ENCODE measurements at places on chromosomes 12 and 14. TPM values are rescaled to one million over a fixed set of nuclear protein-coding genes. Genes with fewer than 3 reads are reported as not detected.

DNA sequence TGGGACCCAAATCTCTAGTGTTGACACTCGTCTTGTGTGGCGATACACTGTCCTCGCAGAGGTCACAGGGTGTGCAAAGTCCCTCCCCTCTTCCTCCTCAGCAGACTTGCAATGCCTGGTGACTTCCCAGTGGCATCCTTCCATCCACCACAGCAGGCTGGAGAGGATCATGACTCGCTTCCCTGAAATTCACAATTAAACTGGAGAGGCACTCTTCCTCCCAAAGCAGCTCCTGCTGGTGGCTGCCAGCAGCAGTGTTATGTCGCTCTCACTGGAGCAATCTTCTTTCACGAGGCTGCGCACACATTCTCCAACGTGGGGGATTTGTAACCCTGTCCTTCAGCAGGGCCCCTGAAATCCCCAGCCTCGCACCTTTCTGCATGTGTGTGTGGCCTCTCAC is 145.2 kb upstream of the TMCC3 start:
- DNase-seq = no peak

The ENDOU gene
- not detected for total RNA-seq

- DNase-seq = no peak
Observed at GRCh38 chr14:24816011-24816928, 182.3 kb upstream of the GZMB start.

GRCh38 chr14:23009939-23010726 is at the start of gene C14orf93:
C14orf93 (minus strand) TSS chr14:23010143; CDS start chr14:22999023, 11,120 bp downstream.
- no peak for DNase-seq

- DNase-seq = no peak
Observed at GRCh38 chr14:60226298-60226697, 22.7 kb upstream of the PPM1A start.

GRCh38 chr12:32906399-32907165 is 10.0 kb upstream of the PKP2 start:
- no peak for DNase-seq

GRCh38 chr12:23824358-23824757 is 125.1 kb downstream of the SOX5 start:
- DNase-seq = no peak

GRCh38 chr14:78581229-78581628 is 411.1 kb downstream of the NRXN3 start:
- no peak for DNase-seq

GRCh38 chr14:69695322-69696203 is 71.4 kb upstream of the SRSF5 start:
- DNase-seq = no peak

The SLC11A2 gene
- total RNA-seq = 21.2 TPM

DNA sequence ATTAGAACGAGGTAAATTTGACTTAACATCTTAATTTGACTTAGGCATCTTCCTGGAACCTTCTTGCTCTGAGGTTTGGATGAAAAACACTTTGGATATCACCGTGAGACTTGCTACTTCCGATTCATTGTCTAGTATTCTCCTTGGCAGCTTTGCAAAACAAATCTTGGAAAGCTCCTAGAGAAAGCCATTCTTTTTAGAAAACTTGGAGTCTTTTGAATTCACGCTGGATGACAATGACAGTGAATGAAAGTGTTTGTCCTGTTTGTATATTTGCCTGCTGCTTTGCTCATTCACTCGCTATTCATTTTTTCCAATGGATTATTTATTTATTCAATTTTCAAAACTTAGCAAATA is 222.1 kb upstream of the HMGA2 start:
- no peak for DNase-seq

GRCh38 chr14:104135904-104136471 is 2.4 kb upstream of the KIF26A start:
- DNase-seq = no peak

The ZC3H10 gene
- total RNA-seq = 3.0 TPM

The TAS2R9 gene
- total RNA-seq = 0.18 TPM

The SHMT2 gene
- total RNA-seq = 64.0 TPM

DNA sequence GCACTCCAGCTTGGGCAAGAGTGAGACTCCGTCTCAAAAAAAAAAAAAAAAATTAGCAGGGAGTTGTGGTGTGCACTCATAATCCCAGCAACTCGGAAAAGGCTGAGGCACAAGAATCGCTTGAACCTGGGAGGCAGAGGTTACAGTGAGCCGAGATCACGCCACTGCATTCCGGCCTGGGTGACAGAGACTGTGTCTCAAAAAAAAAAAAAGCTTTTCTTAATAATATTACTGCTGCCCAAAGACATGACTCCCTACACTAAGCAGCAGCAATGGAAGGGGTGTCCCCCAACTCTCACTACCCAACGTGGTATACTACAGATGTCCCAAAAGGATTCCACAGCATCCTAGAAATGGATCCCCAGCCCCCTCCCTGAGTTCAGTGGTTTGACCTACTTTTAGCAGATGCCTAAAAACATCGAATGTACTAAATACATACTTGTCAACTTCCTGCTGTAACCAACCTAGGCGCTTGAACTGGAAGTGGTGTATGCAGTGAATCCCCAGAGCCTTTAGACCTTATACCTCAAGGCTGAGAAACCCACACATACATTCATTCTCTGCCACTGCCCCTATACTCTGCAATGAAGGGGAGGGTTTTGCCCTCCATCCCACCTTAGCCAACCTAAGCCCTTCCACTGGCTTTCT is 8.5 kb upstream of the FKBP11 start:
- no peak for DNase-seq

DNA sequence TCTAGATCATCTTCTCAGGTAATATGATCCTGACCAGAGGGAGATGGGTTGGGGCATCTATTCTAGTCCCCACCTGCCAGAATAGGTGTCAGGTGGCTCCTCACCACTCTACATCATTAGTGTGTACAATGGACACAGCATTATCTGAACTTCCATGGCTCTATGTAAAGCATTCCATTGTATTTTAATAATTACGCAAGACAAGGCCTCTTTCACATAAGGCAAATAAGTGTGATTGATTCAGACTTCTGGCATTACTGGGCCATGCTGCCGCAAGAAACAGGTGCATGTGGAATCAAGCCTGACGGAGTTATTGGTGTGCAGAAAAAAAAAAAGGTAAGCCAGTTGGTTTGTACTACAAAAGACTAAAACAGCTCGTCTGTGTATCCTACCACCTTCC is 3.1 kb upstream of the DDHD1 start:
- DNase-seq = no peak

DNA sequence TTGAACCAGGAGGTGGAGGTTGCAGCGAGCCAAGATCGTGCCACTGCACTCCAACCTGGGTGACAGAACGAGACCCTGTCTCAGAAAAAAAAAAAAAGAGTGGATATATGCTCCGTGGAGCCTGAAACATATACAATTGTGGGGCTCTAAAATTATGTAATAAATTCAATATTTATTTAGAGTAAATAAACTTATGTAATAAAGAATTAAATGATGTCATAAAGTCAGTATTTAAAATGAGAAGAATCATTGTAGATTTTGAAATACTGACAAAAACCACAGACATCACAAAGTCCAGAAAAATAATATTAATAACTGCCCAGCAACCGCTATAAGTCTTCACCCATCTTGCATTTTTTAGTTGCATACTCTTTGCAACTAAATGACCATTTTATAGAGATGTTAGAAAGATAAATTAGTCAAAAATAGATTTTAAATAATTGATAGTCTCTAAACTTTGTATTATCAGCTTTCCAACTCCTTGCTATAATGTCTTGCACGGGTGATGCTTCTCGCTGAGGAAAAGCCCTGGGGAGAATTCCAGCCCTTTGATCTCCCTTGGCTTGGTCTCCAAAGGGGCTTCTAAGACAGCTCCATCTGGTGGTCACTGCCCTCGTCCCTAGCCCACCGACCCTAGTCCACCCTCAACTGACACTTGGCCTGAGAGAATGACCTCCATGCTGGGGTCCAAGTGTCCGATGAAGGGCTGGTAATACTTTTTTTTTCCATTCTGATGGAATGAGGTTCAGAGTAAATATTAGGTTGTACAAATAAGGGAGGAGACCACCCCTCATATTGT is 7.9 kb upstream of the TMBIM6 start:
- no peak for DNase-seq

- DNase-seq = no peak
Observed at GRCh38 chr12:122882908-122883558, 12.9 kb downstream of the VPS37B start.

The CELA1 gene
- total RNA-seq = not detected

- no peak for DNase-seq
Observed at GRCh38 chr14:37658156-37658555, 62.7 kb downstream of the TTC6 start.

DNA sequence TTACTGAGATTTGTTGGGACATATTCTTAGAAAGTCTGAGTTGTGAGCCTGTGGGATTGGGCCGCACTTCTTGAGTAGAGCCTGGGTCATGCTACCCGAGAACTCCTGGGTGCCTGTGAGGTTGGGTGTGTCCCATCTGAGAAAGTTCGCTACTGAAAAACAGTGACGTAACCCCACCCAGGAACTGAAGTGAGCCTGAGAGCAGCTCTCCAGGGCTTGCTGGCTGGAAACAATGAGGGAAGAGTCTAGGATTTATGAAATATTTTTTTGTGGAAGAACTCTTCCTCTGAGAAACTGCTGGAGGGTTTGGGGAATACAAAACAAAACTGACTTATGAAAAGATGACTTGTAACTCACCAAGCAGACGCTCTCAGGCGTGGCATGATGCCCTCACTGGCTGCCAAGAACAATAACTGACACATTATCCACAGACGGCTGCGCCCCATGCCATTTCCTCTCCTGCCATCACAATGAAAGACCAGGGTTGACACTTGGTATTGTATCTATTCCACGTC is 69.2 kb downstream of the RASSF3 start:
- DNase-seq = no peak

The CDC42BPB gene
- 191 TPM for total RNA-seq

The GOLT1B gene
- 30.2 TPM for total RNA-seq

DNA sequence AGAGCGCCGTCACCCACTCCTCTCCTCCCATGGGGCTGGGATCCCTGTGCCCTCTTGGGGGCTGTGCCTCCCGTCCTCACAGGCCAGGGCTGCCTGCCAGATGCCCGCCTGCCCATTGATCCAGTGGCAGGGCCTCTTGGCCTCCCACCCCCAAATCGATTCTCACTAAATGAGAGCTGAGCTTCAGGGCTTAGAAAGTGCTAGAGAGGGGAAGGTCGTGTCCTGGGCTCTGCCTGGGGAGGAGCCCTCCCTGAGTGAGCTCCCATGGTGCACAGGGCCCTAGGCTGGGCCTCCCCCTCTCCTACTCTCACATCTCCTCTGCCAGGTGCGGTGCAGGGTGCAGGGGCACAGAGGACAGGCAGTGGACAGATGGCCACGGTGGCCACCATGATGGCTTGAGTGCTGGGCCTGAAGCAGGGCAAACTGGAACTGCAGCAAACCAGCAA is 9.2 kb downstream of the BEGAIN start:
- DNase-seq = no peak

DNA sequence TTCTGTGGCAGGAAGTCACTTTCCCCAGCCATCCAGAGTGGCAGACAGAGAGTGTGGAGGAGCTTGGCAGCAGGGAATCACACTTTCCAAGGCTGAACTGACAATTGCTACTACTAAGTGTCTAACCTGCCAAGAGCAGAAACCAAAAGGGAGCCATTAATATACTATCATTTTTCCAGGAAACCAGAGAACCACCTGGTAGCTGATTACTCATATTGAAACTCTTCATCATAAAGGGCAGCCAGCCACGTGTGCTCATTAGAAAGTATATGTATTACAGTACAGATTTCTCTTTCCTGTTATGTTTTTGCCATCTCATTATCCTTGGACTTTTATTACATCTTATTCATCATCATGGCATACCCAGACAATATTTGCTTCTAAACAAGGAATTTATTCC is 374.9 kb downstream of the GXYLT1 start:
- DNase-seq = no peak

DNA sequence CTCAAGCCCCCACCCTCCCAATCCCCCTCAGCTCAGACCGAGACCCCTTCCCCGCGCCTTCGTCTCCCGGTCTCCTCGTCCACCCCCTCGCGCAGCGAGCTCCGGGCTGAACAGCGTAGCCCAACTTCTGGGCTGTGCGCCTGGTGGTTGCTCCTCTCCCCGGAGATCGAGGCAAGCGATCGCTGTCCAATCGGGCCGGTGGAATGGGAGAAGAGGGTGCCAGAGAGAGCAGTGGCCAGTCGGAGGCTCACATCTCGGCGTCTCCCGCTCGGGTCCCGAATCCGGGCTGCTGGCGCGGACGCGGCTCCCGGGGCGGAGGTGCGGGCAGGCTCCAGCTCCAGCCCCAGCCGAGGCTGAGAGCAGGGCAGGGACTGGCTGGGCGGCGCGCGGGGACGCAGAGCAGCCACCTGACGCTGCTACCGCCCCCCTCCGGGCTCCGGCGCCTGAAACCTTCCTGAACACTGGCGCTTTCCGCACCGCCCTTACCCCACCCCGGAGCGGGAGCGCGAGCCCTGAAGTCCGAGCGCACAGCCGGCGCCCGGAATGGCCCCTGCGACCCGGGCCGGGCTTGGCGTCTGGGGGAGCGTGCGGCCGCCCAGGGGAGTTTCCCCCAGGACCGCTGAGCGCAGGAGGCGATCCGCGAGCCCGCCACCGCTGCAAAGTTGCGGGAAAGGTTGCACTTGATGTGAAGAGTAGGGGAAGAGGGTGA is 508 bp upstream of the KCNH5 start:
- DNase-seq = no peak

The TRAFD1 gene
- total RNA-seq = 33.4 TPM

DNA sequence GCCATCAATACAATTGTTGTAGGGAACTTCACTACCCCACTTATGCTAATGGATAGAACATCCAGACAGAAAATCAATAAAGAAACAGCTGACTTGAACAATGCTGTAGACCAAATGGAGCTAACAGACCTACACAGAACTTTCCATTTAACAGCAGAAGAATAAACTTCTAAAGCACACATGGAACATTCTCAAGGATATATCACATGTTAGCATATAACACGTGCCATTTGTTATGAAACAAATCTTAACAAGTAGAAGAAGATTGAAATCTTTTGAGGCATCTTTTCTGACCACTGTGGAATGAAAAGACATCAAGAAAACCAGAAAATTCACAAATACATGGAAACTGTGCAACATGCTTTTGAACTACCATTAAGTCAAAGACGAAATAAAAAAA is 62.5 kb upstream of the RNU6-8 start:
- no peak for DNase-seq

DNA sequence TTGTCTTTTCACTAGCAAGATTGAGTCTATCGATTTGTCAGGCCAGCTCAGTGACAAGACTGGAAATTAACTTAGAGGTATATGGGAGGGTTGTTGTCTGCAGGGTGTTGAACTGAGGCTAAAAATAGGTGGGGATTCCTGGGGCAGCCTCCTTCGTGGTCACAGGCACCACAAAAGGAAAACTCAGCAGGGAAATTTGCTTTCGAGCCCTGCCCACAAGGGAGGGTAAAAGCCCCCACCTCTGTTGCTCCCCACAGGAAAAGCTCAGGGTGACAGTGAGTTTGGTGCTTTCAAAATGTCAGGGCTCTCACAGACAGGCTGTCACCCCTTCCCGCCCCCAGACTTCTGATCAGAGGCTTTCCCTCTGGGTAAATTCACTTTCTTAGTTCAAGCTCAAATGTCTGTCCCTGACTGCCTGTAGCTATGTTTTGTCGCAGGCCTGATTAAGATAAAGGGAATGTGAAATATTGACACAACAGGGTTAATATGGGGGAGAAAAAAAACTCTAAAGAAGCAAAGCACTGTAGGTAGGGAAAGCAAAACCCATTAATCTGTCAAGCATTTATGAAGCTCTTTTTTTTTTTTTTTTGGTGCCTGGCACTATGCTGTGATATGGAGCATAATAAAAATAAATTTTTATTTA is 11.7 kb upstream of the NFKBIA start:
- DNase-seq = no peak

GRCh38 chr12:71999795-72000194 is 61.1 kb downstream of the TPH2 start:
- DNase-seq = no peak

GRCh38 chr14:63840981-63841380 is 11.8 kb upstream of the SYNE2 start:
- no peak for DNase-seq
